ENCODE measurements at places on chromosomes 1 and 21.
A peak's percentile ranks its signal among the peaks of the same experiment; 100 is the strongest.

DNA sequence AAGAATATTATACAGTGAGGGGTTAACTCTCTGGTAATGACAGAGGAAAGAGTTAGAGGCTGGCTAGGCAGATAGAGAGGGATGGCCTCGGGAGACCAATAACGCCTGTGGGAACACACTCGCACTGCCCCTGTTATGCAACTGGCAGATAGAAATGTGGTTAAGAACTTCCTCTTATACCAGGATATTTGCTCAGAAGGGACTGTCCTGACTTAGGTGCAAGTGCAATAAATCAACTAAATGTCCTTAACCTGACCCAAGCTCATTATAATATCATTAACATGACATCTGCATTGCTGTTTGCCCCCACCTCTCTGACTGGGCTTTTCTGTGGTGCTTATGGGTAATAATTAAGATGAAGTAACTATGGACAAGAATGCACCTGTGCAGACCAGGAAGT is 1518.0 kb downstream of the NCAM2 start:
- DNase-seq, result no peak

- DNase-seq, result no peak
Observed at GRCh38 chr1:31626223-31627207, 9.0 kb downstream of the HCRTR1 start.

- DNase-seq, result no peak
Observed at GRCh38 chr1:198959676-198960075, 320.8 kb downstream of the PTPRC start.

- no peak for DNase-seq
Observed at GRCh38 chr1:33268927-33269610, 12.8 kb downstream of the ZNF362 start.

DNA sequence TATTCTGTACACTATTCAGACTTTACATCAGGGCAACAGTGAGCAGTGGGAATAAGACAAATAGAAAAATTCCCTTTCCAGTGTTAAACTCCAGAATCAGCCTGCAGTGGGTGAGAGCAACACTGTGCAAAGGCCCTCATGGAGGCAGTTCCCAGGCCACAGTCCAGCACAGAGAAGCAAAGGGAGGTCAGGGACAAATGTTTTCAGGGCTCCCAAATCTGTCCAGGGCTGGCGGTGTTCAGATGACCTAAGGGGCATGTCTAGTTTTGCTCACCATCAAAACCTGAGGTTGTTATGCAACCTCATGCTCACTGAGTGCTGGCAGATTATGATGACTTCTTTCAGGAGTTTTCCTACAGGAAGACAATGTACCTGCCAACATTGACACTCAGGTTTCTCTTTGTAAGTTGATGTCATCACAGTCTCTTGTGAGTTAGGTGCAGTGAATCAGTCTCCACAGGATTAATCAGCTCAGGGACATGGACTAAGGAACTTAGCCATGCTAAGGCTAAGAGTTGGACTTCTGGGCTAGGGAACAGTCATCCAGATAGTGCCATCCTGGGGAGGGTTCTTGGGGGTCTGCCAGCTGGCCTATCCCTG is 3.6 kb upstream of the LCE5A start:
- DNase-seq, result no peak

- DNase-seq, result peak; percentile 66
Observed at GRCh38 chr1:34786521-34787325, 5.7 kb downstream of the GJB3 start.

- DNase-seq, result no peak
Observed at GRCh38 chr1:18630511-18631495, at the start of gene PAX7. Gene PAX7 (plus strand): TSS chr1:18630846. CDS start chr1:18631604, 758 bp downstream.

DNA sequence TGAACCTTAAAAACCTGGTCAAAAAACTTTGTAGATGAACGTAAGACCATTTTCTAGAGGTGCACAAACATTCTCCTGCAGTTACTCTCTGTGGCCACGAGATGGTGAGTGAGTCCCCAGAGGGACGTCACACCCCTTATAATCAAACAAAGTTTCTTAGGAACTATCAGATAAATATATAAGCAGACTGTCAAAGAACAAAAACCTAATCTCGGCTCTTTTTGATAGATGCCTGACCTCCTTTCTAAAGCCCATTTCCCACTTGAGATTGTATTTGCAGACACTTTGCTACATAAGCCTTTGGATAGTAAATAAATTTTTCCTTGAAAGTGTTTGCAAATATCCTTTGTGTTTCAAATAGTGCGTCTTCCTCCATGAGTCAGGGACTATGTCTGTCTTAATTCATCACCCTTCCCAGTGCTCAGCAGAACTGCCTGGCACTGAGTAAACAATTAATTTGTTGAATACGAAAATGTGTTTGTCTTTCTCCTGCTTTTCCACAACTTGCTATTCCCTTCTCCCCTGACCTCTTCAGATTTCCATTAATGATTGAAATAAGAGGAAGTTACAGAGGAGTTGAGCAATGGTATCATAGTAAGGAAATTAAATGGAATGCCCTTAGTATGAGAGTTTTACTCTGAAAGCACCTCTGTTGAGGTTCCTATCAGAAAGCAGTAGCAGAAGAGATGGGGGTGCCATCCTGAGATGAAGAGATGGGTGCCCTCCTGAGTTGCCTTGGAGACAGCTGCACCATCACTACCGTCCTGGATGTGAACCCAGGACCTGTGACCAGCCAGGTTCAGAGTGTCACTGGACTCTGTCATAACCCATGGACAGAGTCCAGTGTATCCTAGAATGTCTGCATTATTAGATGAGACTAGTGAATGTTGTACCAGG is 57.8 kb upstream of the RAVER2 start:
- no peak for DNase-seq

- DNase-seq, result no peak
Observed at GRCh38 chr1:84006591-84006990, 7.7 kb upstream of the TTLL7 start.

DNA sequence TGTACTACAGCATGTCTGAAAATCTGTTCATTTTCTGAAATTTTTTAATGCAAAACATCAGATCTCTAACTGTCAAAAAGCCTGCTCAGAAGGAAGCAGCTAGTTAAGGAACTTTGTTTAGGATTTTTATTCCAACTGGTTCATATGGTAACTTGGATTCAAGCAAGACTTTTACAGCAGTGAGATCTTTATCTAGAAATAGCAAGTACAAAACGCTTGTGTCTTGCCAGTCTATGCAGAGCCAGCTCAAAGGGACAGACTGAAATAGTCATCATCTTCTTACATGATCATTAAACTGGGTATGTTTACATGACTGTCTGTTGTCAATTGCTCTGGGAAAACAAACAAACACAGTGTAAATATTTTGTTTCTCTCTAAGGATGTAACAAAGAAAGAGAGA is 37.6 kb downstream of the DDAH1 start:
- DNase-seq, result no peak

DNA sequence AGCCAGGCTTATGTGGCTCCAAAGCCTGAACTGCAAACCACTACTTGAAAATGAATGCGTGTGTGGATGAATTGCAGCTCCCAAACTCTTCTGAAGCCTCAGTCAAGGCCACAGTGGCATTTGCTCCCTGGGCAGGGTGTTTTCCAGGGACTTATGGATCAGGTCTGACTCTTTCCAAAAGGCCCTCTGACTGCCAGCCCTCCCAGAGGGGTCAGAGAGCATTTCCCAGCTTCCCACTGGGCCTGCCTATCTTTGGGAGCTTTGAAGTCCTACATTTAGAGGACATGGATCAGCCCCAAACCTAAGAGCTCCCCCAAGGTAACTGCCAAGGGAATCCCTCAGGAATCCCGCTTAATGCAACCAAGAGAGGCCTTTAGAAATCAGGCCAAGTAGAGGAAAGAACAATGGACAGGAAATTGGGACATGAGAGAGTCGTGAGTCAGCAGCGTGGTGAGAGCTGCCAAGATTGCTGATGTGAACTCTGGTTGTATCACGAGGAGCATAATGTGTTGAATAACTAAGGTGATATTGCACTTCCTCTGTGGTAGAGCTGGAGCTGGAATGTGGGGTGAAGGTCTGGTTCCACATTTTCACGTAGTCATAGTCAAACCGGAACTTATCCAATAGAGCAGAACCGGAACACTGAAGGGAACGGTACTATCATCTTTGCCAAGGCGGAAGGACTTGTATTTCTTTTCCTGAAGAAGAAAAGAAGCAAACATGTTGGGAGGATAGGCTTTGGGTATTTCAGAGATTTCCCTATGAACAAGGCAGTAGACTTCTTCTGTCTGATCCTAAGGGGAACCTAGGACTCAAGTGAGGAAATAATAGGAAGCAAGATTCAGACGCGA is 99.4 kb upstream of the JUN start:
- peak; percentile 97 for DNase-seq

DNA sequence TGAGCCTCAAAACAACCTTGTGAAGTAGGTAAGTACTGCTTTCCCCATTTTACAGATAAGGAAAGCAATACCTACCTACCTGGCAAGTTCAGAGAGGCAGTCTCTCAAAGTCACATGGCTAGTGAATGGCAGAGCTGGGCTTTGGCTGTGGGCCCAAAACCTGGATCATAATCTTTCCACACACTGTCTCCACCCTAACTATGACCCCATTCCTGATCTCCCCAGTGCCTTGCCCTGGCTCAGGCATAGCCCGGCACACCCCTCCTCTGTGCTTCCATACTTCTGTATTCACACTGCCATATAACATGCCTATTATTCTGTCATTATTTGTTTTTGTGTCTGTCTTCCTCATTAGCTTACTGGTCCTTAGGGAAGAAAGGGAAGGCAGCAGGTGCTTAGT is 15.9 kb downstream of the GNG12 start:
- no peak for DNase-seq

DNA sequence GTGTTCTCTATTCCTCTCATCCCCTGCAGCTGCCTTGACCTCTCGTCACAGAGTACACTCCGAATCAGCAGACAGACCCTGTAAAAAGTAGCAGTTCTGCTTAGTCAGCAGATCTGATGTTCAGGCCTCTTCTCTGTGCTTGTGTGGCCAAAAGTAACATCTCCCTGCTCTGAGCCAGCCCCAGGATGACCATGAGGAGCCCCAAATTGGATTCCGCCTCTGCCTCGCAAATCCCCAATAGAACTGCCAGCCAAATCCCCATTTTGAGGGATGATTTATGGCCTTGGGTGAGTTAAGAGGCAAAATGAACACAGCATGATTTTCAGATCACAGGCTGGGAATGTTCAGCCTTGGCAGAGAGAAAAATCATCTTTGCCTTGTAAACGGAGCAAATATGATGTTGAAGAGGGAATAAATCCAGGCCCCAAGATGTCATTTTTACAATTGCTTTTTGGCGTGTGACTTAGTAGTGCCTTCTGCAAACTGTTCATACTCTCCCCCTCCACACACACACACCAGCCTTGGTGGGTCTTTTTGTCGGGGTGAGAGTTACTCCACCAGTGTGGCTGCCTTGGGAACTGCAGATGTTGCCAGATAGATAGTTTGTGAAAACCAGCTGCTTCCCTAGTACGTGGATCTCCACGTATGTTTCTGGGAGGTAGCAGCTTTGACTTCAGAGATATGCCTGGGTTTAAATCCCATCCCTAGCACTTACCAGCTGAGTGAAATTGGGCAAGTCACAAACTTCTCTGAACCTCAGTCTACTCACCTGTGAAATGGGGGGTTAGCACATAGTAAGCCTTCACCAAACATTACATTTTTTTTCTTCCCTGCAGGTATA is 77.8 kb downstream of the MAN1C1 start:
- no peak for DNase-seq

- no peak for DNase-seq
Observed at GRCh38 chr1:203390298-203390697, 39.4 kb upstream of the FMOD start.

GRCh38 chr1:96714881-96715280 is 6.7 kb upstream of the PTBP2 start:
- DNase-seq, result no peak

DNA sequence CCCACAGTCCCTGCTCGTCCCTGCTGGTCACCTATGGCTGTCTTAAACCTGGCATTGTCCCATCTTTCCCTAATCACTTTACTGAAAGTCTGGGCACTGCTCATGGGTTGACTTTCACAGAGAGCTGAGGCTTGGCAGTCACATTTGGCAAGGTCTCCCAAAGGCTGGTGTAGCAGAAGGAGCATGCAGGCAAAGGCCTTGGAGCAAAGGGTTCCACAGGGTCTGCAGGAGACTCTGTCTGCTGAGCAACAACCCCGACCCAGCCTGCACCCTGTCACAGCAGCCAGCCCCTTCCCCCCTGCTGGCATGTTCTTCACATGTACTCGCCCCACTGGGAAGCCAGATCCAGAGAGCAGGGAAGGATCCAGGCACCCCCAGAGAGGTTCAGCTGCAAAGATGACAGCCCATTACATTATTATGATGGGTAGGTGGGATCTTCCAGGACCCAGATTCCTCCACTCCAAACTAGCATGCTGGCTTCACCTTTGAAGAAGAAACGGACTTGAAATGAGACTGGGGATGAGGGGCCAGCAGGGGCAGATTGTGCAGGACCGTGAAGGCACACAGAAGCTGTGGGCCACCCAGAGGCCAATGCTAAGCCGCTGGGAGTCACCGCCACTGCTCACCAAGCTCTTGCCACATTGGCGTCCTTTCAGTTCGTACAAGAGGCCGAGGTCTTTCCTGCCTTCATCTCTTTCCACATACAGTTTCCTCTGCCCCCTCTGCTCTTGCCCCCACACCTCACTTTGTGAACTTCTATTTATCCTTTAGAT is 14.2 kb upstream of the TMEM125 start:
- DNase-seq, result no peak

GRCh38 chr1:94122201-94122970 is 1.4 kb upstream of the ABCA4 start:
- DNase-seq, result no peak

GRCh38 chr1:93352376-93352775 is 6.7 kb downstream of the DR1 start:
- DNase-seq, result no peak
